ENCODE measurements at places on chromosomes 13 and 19. TPM values are rescaled to one million over a fixed set of nuclear protein-coding genes. Genes with fewer than 3 reads are reported as not detected.

IGFL1 gene
- not detected for polyA plus RNA-seq

ITGBL1 gene
- polyA plus RNA-seq = 0.59 TPM

ANGPTL8 gene
- 0.74 TPM for polyA plus RNA-seq

- peak; percentile 42 for DNase-seq
Measured at GRCh38 chr19:32404933-32405430, 588 bp upstream of the DPY19L3 start.

GRCh38 chr19:7527516-7528191, 5.2 kb downstream of the MCOLN1 start:
- DNase-seq = no peak

- no peak for DNase-seq
Measured at GRCh38 chr13:32282096-32282711, 33.0 kb downstream of the ZAR1L start.

GRCh38 chr19:5205381-5205780, 135.2 kb downstream of the PTPRS start:
- DNase-seq = no peak

ACP5 gene
- 14.9 TPM for polyA plus RNA-seq

DNA sequence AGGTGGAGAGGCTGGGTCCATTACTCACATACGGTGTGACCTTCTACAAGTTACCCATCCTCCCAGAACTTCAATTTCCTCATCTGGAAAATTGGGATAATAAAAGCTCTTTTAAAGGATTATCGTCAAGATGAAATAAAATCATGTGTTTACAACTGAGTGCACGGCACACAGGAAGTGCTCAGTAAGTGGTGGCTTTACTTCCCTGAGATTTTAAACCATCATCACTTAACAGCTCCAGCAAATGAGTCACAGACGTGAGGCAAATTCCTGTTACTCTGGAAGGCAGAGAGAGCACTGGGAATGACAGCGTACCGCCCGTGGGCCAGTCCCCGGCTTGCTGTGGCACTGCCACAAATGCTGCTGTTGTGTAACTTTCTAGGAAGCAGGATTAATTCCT, 64.1 kb downstream of the MRPL57 start:
- no peak for DNase-seq

- DNase-seq = no peak
Measured at GRCh38 chr19:40659566-40659965, 30.9 kb downstream of the NUMBL start.

CLEC17A gene
- polyA plus RNA-seq = 0.18 TPM

DNA sequence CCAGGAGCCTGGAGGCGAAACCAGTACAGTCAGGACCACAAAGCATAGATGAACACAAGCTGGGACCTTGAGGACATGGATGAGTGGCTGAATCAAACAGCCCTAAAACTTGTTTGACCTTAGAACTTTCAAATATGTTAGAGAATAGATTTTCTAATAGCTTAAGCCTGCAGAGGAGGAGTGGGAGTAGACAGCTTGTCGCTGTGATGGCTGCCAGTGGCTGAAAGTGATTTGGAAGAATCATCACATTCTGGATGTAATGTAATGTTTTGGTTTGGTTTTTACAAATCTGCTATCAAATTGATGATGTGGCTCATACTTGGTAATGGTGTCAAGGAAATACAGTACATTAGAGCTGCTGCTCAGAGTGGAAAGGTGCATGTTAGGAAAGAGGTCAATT, 12.0 kb downstream of the IGFL3 start:
- no peak for DNase-seq

- DNase-seq = peak; percentile 40
Measured at GRCh38 chr19:22617614-22618320, 16.4 kb upstream of the ZNF492 start.

GRCh38 chr19:13981988-13982501, 24.1 kb downstream of the RFX1 start:
- no peak for DNase-seq

DNA sequence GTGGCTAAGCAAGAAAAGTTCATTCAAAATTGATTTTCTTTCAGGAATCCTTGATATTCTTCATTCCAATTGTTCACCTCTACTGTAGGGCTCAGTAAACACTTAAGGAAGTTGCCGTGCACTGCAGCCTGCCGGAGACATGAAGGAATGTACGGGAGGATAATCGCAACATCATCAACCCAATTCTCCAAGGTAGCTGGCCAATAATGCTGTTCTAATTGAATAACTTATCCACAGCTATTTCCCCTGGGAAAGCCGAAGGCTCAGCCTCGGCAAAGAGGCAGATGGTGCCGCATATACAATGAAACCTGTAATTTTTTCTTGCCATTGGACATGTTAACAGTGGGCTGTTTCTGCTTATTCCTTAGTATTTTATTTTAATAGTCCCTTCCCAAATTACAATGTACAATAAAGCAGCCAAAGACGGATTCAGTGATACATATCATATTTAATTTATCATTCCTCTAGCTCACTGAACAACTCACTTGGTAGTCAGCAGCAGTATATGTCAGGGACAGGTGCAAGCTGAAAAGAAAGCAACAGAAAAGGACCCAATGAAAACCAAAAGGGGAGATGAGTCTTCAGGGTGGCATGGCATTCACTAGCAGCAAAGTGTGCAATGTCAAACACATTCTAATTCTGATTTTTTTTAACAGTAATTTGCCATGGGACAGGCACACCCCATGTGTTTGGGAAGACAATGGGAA, 420.5 kb upstream of the KLF12 start:
- no peak for DNase-seq

GRCh38 chr19:37943480-37943879, 36.5 kb downstream of the SIPA1L3 start:
- DNase-seq = no peak

C1QTNF9 gene
- polyA plus RNA-seq = 0.47 TPM

DNA sequence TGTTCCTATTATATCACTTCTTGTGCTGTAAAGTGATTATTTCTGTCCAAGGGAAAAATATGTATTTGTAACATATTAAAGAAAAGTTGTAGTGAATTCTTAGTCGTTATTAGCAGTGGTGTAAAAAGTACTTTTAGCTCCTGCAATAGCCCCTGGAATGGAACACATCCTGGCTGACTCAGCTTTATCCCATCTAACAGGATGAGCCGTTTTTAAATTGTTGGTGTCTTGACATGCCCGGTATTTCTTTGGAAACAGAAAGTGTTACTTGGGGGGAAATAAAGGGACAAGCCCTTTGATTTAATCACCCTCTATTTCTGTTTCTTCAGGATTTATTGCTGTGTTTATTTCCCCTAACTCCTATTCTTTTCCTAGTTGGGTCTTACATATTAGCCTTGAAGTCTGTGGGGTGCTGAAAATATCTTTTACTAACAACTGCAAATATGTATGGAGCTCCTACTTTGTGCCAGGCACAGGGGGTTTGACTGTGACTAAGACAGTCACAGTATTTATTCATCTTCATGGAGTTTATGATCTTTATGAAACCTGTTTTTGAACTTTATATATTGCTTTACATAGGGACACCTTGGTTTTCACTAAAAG, 17.9 kb downstream of the COG3 start:
- no peak for DNase-seq

DNA sequence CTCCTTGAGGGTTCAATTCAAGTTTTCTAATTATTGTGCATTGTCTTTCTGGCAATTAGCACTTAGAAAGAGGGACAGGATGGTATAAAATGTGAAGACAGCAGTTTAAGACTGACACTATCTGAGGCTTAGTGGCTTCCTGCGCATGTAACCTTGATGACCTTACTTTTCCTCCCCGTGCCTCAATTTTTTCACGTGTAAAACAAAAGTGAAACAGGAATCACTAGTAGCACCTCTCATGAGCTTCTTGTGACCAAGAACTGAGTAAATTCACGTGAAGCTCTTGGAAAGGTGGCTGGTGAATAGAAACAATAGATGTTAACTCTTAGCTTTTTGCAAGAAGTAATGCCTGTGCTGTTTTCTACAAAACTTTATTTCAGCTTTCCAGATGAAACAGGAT, 233.9 kb downstream of the LMO7 start:
- DNase-seq = no peak

DNA sequence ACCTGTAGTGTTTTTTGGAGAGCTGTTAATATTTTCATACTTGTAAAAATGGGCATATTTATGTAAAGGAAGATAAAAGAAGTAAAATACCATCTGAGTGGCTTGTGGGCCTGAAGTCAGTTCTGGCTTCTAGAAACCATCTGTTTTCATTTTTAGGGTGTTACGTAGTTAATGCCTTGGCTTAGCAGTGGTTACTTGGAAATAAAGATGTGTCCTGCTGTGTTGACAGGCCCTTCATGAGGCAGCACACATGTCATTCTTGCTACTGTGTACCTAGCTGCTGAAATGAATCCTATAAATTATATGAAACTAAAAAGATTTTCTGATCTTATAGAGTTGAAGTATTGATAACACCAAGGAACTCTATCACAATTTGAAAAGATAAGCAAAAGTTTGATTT, 16.0 kb downstream of the ILF3 start:
- DNase-seq = no peak

DNA sequence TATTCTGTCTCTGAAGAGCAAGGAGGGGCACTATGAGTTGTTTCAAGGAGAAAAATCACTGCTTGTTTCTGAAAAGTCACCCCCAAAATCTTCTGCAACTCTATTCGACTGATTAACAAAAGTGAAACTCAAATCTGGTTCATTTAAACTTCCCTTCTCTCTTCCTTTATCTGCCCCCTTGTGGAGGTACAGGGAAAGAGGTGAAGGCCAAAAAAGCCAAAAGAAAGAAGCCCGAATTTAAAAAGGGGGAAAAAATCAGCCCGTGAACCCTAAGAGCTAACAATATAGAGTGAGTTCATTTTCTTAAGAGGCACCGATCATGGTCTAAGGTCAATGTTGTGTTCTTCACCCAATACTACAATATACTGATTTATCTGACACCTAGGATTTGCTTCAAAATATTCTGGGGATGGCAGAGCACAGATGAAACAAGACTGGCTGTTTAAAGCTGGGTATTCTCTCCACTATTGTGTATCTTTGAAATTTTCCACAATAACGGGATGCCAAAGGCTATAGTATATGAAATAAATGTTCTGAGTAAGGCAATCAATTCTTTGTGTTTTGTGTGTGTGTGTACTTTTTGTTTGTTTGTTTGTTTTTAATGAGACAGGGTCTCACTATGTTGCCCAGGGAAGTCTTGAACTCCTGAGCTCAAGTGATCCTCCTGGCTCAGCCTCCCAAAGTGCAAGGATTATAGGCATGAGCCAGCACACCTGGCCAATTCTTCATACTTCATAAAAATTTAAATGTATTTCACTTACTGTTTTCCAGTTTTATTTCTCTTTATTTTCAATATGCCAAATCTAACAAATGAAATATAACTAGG, 55.0 kb upstream of the EEF1AKMT1 start:
- peak; percentile 47 for DNase-seq

All from renal pelvis (tissue), 12 donors.